Activated CD4-positive, CD25-positive, alpha-beta regulatory T cell (primary cell): ENCODE measurements at places on chromosomes 4 and X.

DNA sequence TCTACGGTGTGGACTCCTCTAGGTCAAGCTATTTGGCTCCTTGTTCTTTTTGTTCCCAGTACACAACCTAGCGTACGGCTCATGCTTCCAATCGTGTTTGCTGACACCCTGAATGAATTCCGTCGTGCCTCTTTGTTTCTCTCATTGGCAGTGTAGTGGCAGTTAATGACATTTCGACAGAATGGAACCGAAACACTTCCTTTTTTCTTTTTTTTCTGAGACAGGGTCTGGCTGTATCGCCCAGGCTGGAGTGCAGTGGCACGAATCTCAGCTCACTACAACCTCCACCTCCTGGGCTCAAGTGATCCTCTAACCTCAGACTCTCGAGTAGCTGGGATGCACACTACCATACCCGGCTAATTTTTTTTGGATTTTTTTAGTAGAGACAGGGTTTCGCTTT lies 113.3 kb upstream of the ATP6AP2 start:
- no peak for DNase-seq

DNA sequence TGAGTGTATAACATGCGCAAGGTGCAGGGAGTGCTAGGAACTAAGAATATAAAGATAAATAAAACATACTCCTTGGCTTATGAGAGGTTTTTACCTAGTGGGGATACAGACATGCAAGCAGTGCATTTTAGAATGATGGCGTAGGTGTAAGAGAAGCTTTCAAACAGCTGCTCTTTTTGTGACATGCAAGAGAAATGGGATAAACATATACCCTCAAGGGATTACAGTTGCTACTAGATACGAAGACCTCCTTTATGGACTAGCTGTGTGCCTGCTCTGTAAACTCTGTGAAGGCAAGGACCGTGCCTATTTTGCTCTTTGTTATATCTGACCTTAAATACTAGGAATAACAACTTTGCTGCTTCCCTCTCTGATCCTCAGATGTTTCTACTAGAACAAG lies 39.0 kb upstream of the SLITRK4 start:
- no peak for DNase-seq

DNA sequence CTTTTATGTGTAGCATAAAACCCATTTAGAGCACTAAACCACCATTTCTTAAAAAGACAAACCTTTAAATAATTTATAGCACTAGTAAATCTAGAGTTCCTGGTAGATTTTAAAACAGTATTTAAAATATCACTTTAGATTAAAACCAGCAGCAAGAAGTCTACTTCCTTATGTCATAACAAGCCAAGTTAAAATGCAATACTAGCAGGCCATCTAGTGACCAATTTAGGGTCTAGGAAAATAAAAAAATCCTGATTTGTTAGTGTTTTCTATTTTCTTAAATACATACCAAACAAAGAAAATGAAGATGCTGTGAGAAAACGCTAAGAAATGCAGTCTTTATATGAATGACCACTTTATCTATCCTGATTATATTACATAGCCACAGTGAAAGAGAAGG lies 53.9 kb downstream of the PAPSS1 start:
- no peak for DNase-seq

GRCh38 chrX:80334583-80334982 lies 85.7 kb upstream of the TENT5D start:
- DNase-seq = no peak

DNA sequence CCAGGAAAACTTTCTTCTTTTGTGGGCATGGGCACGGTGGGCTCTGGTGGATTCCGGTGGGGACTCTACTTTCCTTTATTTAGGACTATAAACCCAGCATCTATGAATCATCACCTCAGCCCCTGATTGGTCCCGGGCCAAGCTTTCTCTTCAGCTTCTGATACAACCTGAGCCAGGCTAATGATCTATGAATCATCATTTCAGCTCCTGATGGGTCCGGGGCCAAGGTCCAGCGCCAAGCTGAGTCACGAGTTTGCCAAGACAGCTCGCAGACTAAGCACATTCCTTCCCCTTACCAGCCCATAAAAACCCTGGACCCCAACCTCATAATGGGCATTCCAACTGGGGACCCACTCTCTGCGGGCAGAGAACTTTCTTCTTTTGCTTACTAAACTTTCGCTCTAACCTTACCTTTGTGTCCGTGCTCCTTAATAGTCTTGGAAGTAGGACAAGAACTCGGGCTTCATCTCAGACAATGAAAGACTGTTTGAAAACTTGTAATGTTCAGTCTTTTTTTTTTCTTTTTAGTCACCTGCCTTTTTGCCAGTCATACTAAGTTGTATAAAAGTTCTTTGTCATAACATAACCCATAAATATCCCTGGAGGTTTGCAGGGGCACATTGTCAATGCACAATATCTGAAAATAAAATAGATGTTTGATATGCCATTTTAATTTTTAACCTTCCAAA lies 904.9 kb upstream of the EPHA5 start:
- no peak for DNase-seq

GRCh38 chr4:78766026-78766425 lies 10.1 kb upstream of the BMP2K start:
- DNase-seq = no peak

DNA sequence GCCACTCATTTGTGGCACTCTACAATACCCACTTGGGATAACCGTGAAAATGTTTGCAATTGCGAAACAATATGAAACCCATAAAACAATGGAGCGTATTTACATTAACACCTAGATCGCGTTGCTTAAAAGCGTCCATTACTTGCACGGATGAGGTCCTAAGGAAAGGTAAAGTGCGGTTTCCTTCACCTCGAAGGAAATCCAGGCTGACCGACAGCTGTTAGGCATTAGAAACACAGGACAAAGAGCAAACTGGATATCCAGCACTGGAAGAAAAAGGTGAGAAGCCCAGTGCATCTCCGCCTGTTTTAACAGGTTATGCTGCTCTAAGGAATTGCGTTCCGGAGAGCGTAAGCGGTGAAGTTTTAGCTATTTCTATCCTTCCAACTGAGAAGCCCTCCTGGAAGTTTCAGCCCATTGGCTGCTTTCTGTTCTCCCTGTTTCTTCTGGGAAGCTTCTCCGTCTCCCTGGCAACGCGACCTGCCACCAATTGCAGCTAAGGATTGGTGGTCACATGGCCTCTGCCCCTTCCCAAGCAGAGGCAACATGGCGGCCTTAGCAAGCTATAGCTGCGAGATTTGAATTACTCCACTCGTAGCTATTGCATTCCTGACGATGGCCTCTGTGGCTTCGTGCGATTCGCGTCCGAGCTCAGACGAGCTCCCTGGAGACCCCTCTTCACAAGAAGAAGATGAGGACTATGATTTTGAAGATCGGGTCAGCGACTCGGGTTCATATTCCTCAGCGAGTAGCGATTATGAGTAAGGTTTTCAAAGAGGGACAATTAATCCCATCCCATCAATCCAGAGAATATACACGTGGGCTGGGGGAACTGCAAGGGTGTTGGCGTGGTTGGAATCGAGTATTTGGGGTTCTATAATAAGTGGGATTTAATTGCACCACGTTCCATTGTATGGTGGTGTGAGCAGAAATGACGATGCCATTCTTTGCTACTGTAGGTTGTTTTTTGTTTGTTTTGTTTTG lies at the start of gene INTU:
TSS of gene INTU (plus strand) at position 538 of the 984 bp plus-strand sequence. CDS start at position 616, 78 bp downstream.
- no peak for DNase-seq

DNA sequence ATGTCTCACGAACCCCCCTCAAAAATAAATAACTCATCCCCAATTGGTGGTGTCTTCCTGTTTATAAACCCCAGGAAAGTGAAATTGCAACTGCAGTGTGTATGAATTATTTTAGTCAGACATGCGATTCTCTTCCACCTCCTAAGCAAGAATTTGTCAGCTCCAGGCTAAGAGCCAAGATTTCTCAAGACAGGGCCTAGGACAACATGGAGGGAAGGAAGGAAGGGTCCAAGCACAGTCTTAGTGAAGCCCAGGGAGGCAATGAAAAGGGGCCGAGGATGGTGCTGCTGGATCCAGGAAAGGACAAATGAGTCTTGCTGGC lies 20.0 kb downstream of the SH3KBP1 start:
- DNase-seq = no peak
